K562 (cell line): ENCODE measurements at places on chromosomes 12 and 14. TPM values are rescaled to one million over a fixed set of nuclear protein-coding genes. Genes with fewer than 3 reads are reported as not detected.

Gene RNU4-1
- 3,001 and 3,563 TPM in 2 replicates for total RNA-seq

Gene SLC17A8
- not detected in 2 replicates for total RNA-seq

Gene IKBIP
- 14.9 and 15.4 TPM in 2 replicates for total RNA-seq

- DNase-seq = no peak
These were observed 62.2 kb upstream of the CCND2 start for GRCh38 chr12:4211372-4211771.

- no peak for DNase-seq
These were observed 17.8 kb upstream of the TMPRSS12 start for GRCh38 chr12:50824914-50825313.

GRCh38 chr12:120737557-120738251 is 12.1 kb downstream of the ACADS start:
- peak; percentile 37 for DNase-seq

GRCh38 chr14:102544046-102544746 is 34.6 kb upstream of the ANKRD9 start:
- no peak for DNase-seq

- no peak for DNase-seq
These were observed 57.8 kb downstream of the GTF2A1 start for GRCh38 chr14:81162941-81163340.
